Activated T-cell treated with anti-CD3 and anti-CD28 coated beads, Interleukin-2, amount 50 U/mL, for 4 hours (primary cell): ENCODE measurements at places on chromosomes 2 and 18.

- DNase-seq, result no peak
Measured at GRCh38 chr2:176297737-176298136, 28.5 kb downstream of the MTX2 start.

DNA sequence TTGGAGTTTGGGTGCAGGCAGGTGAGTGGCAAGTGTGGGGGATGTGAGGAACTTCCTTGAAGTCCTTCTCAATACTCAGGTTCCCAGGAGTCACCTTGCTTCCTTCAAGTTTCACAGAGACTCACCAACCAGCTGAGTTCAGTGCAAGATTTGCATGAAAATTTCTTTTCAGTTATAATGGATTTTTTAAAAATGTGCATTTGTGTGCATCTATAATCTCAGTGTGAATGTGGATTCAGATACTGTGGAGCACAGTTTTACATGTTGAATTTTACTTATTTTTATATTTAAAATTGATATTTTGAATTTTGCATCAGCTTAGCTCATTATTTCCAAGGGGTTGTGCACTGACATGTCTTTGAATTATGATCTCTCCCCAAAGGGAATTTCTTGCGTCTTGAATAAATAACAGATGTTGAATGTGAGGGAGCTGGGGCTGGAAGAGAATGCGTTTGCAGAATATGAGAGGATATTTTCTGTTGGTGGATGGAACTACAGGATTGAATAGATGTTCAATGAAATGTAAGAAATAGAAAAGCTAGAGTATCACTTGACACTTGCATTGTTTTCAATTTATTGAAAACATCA is 184.3 kb downstream of the RPRM start:
- no peak for DNase-seq

DNA sequence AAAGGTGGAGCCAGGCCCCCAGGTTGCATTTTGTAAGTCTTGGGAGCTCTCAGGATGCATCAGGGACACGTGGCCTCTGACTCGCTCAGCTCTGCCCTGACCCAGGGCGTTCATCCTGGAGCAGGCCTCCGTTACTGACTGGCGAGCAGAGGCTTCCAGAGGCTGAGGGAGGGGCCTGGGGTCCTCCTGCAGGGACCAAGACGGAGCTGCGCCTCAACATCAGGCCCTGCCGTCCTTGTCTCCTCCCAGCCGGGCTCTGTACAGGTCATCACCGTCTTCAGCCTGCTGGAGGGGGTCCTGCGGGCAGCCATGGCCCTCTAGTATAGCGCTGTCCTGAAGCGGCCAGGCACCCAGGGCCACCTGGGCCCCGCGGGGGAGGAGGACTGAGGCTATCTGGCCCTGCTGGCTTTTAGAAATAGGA is 10.2 kb upstream of the ALPP start:
- no peak for DNase-seq

DNA sequence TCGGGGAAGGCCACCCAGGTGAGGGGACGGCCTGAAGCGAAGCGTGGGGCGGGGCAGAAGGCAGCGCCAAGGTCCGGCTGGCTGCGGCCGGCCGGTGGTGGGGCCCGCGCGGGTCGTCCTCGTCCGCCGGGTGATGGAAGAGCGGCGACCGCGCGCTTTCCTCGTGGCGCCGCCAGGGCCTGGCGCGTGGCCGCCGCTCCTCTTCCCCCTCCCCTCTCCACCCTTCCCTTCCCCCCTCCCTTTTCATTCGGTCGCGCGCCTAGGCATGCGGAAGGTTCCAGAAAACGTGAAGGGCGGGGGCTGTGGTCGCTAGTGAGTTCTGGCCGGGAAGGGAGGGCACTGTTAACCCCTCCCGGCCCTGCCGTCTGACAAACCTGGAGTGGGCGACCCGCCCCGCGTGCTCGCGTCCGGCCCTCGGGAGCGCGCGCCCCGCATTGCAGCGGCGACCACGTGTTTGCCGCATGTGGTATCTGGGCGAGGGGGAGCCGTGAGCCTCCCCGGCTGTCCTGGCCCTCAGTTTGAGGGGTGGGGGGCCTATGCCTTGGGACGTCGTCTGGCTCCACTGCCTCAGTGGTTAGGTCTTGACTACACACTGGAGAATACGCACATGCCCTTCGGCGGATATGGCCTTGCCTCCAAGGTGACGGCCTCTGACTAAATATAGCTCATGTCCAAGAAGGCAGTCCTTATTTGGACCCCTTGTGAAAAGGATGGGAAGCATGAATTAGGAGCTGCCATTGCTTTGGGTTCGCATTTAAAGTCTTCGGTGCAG is 579 bp downstream of the MAT2A start:
- peak; percentile 75 for DNase-seq

DNA sequence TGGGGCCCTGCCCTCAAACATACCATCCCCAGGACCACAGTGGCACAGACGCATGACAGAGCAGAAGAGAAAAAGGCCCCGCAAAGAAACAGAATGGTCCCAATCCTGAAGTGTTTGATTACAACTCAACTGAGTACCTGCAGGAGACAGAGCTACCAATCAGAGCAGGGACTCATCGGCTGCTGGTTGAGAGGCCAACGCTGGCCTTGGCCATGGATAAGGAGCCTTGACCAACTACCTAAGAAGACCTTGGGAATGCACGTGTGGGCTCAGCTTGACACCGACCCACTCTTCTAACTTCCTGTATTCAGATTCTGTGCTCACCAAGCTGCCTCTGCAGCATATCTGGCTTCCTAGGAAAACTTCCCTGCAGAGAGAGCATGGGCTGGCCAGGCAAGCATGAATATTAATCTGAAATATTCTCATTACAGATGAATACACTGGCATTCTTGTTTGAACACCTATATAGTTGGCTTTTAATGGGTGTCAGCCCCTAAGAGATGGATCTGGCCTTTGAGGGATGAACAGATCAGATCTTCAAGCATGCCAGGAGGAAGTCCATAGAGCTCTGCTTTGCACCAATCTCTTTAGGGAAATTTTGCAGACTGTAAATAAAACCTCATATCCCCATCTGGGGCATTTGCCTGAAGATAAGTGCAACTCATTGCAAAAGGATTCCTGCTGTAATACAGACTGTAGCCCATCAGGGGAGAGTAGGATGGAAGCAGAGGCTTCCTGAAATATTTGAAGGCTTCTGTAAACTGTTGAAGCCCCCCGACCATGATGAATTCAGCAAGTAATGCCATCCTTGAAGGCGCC is 135.4 kb downstream of the BCL2 start:
- no peak for DNase-seq

GRCh38 chr2:232488097-232488711 is 570 bp upstream of the ECEL1 start:
- DNase-seq, result no peak

GRCh38 chr2:125707611-125708010 is 948.3 kb upstream of the GYPC start:
- no peak for DNase-seq

DNA sequence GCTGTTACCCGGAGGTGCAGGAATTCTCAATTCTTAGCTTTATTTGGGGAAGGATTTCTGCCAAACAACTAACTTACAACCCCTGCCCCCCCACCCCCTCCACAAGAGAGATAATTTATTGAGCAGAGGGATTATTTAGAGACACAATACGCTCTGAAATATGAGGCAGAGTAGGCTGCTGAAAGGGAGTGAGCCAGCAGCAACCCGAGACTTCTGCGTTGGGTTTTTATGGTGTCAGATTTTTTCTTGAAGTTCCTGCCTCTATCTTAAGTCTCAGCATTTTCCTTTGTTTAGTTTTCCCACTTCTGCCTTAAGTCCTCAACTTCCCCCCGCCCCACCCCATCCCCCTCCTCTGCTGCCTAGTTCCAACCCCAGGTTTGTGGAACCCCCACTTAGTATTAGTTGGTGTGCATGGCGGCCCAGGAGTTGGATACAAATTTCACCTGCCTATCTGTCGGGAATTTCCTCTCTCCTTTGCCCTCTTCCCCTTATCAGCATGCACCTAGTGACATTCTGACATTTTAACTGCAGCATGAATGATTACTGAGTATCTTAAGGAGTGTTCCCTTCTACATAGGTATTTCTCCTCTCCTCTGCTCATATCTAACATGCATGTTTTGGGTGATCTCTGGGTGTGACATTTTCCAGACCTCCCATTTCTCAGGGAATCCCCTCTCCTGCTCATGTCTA is 1635.9 kb upstream of the LRRTM1 start:
- DNase-seq, result no peak

DNA sequence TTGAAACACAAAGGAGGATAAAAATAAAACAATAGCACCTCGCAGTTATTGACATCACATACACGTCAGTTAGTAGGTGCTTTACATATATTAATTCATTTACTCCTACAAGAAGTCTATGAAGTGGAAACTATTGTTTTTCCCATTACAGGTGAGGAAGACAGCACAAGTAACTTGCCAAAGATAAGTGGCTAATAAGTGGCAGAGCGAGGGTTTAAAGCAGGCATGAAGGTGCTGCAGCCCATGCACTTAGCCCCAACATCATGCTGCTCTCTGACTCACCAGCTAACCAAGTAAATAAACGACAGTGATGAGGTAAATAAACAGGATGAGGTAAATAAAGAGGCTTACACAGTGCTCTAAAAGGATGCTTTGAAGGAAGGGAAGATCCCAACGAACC is 498.6 kb upstream of the ZEB2 start:
- DNase-seq, result no peak

DNA sequence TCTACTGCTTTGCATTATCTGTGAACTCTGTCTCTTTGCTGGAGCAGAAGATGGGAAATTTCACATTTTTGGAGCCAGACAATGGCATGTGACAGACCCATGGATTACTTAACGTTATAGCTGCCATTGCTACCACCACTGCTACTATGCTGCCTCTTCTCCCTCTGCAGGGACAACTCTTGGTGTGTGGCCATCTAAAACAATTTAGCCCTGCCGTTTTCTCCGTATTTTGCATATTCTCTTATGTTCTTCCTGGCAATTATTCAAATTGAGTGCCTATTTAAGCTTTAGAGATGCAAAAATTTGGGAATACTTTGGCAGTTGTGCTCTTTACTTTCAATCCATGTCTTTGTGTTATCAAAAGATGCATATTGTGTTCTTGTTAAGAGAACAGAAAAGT is 386.8 kb downstream of the XIRP2 start:
- no peak for DNase-seq

- DNase-seq, result no peak
Measured at GRCh38 chr2:1818811-1819210, 74.5 kb upstream of the PXDN start.

GRCh38 chr18:23142251-23142929 is 7.1 kb downstream of the CABLES1 start:
- no peak for DNase-seq

DNA sequence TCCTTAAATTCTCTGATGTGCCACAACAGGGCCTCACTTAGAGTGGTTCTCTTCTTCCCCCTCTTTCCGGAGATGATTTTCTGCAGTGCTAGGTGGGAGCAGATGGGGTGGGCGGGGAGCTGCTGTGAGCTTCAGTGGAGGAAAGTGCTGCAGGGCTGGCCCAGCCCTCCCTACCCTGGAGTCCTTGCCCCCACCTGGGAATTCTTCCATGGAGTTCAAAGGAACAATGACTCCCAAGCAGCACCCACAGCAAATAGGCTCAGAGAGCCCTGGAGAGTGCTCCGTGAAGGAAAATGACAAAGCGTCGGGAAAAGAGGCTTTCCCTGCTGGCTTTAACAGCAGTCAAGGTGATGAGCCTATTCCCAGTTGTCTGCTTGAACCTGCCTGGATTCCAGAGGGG is 28.8 kb downstream of the LOXHD1 start:
- no peak for DNase-seq

GRCh38 chr2:164896226-164896625 is 54.6 kb upstream of the COBLL1 start:
- no peak for DNase-seq

GRCh38 chr18:41989508-41989907 is 34.5 kb downstream of the PIK3C3 start:
- DNase-seq, result no peak

DNA sequence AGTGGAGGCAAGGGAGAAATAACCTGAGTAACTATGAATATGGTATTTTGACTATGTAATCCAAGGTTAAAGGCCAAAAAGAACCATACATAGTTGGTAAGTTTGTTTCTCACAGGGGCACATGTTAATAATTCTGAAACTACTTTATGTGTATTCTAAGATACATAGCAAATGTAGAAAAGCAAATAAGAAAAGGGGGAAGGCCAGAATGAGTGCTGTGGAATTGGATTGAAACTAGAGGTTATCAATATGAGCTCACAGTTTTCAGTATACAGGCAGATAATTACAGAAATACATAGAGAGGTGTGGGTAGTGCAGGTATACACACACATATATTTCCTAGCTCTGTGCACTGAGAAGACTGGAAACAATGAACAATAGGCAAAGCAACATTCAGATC is 13.7 kb downstream of the INO80C start:
- DNase-seq, result no peak

DNA sequence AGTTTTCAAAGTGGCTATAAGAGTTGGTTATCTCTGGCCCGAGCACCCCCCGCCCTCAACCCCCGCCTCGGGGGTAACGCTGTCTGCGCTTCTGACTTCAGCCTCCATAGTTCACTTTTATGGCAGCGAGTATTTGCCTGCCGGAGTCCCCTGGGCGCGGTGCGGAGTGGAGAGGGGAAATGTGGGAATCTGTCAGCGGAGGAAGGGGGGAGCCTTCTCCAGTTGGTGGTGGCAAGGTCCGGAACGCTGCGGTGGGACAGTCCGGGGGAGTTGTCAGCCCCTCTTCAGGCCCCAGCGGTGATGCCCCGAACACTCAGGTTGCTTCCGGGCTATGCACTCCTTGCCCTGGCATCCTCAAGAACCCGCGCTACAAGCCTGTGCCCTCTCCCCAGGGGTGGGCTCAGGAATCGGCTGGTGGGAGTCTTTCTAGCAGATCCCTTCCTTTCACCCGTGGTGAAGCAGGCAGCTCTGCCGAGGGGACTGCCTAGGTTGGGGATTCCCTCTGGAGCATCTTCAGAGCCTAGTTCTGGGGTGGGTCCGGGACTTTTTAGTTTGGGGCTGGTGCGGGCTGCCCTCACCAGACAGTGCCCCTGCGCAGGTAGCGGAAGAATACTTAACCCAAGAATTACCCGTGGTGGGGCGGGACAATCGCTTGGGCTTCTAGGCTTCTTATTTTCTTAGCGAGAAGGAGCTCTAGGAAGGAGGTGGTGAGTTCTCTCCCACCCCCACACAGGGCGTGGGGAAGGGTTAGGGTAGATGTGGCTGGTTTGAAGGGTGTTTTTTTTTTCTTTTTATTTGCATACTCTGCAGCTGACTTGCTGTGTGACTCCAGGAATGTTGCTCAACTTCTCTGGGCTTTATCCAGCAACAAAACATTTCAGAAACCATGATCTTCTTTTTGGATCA is 1.6 kb downstream of the ATOH8 start:
- no peak for DNase-seq

DNA sequence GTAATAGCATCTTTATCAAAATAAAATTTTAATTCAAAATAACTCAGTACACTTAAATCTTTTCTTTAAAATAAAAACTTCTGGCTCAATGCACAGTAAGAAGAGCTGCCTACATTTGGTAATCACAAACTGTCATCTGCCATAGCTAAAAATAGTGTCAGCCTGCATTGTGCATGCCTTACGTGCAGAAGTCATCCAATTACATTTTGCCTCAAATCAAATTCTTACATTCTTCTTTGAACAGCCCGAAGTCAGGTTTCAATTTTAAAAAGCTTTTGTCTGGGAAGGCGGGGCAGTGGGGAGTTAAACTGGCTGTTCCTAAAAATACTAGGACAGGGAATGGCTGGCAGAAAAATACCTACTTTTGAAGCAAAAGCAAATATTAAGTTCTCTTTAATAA is 51.1 kb downstream of the RTN4 start:
- DNase-seq, result no peak

- DNase-seq, result no peak
Measured at GRCh38 chr18:30652387-30652786, 390.2 kb downstream of the DSC3 start.
